ENCODE measurements at places on chromosomes 5 and 9.

DNA sequence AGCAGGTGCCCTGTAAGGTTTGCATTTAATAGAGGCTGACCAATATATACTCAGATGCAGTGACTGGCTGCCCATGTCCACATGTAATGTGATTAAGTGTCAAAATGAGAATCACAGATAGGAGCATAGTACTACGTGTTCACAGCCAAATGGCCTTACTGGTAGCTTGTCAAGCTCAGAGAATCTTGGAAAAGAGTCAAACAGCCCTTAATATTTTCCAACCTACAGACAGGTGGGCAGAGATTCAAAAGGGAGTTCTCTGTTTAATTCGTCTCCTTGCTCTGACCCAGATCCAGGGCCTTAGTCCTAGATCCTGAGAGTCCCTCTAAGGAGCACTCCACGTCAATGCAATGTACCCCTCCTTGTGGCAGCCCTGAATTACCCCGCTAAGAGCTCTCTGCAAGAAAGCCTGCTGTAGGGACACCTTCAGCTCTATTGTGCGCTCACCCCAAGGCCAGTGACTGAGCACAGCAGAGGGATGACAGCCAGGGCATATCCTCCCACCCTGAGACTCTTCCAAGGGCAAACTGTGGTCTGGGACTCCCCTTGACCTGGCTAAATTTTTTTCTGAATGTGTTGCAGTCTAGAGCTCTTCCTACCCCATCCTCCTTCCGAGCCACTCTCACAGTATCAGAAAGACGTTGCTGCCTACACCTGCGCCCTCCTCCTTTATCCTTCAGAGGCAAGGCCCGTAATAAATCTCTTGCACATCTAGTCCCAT, 159.2 kb downstream of the SNCAIP start:
- no peak for DNase-seq

DNA sequence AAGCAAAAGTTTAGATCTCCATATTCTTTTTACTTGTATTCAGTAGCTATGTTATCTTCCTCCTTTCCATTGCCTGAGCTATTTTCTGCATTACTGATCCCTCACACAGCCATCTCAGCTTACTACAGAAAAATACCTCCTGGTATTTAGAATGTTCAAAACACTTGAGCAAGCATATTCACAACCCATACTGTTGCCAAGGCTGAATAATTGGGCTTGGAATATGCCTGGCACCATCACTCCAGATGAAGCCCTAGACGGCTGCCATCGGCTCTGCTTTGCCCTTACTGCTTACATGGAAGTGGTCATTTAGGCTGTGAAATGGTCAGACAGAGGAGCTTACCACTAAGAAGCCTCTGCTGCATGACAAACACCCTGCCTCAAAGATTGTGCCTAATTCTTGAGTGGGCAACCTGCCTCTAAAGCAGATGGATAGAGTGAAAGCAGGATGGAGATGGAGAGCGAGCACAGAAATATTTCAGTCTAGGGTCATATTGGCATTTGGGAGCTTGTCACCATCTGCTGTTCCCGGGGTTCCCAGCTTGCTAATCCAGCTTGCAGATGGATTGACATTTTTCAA, 92.5 kb upstream of the TAS2R1 start:
- no peak for DNase-seq

GRCh38 chr5:143142596-143143435, 260.7 kb downstream of the NR3C1 start:
- DNase-seq, result no peak

- no peak for DNase-seq
Measured at GRCh38 chr9:110332766-110333165, 4.9 kb downstream of the TXNDC8 start.

GRCh38 chr9:114503009-114503408, 2.3 kb downstream of the WHRN start:
- no peak for DNase-seq
